KG1 (cell line): ENCODE measurements at places on chromosomes 11 and 22.

GRCh38 chr11:70725278-70725677 lies 326.9 kb downstream of the CTTN start:
- DNase-seq, result no peak

GRCh38 chr22:43955883-43956782 lies 891 bp downstream of the SAMM50 start:
- DNase-seq, result peak; percentile 36

DNA sequence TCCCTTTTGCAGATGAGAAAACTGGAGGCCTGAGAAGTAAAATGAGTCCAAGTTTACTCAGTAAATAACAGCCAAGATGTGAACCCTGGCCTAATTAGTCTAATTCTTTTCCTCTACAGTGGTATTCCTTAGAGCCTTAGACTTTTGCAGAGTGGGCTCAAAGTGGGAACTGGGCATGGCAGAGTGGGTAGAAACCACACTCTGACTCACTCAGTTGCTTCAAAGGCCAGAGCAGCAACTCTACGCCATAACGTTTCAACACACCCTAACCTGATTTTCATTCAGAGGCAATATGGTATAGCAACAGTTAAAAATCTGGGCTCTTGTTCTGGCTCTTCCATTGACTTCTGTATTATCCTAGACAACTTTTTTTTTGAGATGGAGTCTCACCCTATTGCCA lies 2.8 kb downstream of the THRSP start:
- DNase-seq, result no peak

GRCh38 chr11:12841946-12842630 lies 167.0 kb upstream of the RASSF10 start:
- DNase-seq, result no peak

DNA sequence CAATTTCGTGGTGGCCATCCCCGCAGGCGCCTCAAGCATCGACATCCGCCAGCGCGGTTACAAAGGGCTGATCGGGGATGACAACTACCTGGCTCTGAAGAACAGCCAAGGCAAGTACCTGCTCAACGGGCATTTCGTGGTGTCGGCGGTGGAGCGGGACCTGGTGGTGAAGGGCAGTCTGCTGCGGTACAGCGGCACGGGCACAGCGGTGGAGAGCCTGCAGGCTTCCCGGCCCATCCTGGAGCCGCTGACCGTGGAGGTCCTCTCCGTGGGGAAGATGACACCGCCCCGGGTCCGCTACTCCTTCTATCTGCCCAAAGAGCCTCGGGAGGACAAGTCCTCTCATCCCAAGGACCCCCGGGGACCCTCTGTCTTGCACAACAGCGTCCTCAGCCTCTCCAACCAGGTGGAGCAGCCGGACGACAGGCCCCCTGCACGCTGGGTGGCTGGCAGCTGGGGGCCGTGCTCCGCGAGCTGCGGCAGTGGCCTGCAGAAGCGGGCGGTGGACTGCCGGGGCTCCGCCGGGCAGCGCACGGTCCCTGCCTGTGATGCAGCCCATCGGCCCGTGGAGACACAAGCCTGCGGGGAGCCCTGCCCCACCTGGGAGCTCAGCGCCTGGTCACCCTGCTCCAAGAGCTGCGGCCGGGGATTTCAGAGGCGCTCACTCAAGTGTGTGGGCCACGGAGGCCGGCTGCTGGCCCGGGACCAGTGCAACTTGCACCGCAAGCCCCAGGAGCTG lies 24.8 kb downstream of the ADAMTS15 start:
- DNase-seq, result no peak

- no peak for DNase-seq
Measured at GRCh38 chr11:16741473-16741872, 3.0 kb downstream of the C11orf58 start.

DNA sequence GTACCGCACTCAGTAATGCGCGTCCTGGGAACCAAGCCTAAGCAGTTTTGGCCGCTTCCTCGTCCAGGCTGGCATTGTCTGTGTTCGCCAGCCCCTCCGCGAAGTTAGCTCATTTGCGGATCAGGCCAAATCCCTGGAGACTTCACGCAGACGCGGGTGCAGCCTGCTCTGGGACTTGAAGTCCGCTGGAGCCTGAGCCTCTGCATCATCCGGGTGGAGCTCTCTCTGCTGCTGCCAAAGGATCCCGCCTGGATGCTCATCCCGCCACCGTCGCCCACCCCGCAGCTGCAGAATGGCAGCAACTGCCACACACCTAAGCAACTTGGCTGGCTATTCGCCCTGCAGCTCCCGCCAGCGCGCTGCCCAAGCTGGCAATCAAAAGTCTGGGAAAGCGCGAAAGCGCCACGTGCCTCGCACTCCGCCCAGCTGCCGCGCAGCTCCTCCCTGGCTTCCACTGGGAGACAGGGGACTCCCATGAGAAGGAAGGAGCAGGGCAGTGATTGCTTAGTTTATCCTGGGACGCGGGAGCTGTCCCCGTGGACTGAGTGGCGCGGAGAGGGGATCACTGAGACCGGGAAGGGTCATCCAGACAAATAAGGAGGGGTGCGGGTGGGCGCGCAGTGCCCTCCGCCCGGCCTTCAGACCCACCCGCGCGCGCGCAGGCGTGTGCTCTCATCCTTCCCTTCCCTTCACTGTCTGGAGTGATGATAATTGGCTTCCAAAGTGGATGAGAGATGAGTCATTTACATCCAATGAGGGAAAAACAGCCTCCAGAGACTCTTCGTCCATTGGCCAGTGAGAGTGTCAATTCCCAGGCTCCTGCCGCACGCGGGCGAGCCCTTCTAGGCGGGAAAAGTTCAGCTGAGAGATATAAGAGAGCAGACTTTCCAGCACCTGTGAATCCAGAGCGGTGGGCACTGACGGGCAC lies 23.2 kb upstream of the GLYATL1B start:
- no peak for DNase-seq

- no peak for DNase-seq
Measured at GRCh38 chr11:11550534-11550933, 71.3 kb downstream of the GALNT18 start.

DNA sequence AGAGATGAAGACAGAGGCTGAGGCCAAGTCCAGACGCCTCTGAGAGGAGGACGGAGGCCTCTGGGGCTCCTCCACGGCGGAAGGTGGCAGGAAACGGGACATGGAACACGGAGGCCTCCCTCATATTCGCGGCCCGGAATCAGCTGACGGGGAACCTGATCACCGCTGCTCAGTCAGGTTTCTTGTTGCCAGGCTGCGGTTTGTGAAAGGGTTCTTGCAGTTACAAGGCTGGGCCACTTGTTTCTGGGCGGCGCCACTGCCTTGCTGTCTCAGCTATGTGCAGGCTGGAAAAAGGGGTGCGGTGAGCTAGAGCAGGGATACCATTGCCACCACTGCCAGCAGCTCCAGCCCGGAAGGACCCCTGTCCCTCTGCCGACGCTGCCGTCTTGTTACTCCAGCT lies 10.0 kb upstream of the MMP1 start:
- DNase-seq, result no peak

DNA sequence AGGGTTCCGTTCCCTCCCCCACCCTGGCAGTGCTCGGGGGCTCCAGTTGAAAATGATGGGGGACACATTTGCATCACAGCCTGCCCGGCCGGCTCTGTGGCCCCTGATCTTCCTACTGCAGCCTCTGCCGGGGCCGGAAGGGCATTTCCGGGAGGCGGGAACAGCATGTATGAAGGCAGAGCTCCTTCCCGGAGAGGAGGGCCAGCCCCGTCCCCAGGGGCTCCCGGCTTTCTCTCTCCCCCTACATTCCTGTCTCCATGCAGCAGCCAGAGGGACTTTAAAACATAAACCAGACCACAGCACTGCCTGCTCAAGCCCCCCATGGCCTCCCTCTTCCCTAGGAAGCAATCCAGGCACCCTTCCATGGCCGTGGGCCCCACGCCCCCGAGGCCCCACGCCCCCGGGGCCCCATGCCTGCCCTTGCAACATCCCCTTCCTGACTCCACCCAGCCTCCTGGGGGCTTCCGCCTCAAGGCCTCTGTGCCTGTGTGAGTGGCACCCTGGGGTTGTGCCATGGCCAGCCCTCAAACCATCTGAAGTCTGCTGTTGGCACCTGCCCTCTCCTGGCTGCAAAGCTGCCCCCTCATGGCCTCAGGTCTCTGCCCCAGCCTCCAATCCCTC lies 73.1 kb downstream of the CDKN1C start:
- DNase-seq, result no peak

- no peak for DNase-seq
Measured at GRCh38 chr11:112440518-112440917, 179.9 kb upstream of the PLET1 start.

DNA sequence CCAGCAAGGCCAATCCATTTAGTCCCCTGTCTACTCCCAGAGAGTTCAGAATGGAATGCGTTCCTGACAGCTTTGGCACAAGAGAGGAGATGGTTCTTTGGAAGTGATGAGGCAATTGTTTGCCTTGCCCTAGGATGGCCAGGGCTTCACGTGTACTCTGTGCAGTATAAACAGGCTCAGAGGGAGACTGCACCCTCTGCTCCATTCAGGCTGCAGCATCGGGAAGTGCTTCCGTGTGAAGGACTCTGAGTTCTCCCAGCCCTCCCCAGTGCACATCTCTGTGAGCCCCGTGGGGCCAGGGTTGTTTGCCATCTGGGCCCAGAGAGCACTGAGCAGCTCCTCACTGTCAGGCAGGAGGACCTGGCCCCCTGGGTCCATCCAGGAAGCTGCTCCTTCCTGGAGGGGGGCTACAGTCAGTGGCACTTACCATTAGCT lies 215.3 kb upstream of the TBCEL start:
- no peak for DNase-seq

DNA sequence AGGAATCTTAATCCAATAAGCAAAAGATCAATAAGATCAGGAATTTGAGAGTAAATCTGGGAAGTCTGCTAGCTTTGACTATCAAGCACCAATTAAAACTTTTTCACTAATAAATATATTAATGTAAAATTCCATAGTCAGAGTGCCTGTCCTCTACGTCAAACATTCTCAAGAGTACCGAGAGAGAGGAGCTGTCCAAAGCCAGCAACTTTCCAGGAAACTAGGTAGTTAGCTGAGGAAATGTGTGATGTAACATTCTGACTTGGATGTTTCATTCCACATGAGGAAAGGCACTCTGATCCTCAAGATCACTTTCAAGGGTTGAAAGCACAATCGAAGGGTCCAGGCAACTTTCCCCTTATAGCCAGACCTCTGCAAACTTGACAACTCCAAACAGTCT lies 113.2 kb downstream of the STK33 start:
- DNase-seq, result no peak

DNA sequence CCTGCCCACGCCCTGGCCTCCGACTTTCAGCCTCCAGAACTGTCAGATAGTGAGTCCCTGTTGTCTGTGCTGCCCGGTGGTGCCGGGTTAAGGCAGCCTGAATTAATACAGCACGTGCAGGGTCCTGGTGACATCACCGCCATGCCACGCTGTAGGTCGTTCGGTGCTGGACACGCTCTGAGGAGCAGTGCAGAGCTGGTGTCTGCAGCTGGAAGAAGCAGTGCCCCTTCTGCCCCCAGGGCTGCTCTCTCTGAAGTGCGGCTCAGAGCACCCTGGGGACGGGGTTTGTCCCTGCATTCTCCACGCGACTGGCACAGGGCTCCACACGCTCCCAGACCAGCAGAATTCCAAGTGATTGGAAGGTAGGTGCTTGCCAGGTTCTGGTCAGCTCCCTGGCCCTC lies 831.5 kb downstream of the TBC1D22A start:
- DNase-seq, result no peak

- no peak for DNase-seq
Measured at GRCh38 chr11:66417000-66417399, 3.8 kb upstream of the NPAS4 start.

DNA sequence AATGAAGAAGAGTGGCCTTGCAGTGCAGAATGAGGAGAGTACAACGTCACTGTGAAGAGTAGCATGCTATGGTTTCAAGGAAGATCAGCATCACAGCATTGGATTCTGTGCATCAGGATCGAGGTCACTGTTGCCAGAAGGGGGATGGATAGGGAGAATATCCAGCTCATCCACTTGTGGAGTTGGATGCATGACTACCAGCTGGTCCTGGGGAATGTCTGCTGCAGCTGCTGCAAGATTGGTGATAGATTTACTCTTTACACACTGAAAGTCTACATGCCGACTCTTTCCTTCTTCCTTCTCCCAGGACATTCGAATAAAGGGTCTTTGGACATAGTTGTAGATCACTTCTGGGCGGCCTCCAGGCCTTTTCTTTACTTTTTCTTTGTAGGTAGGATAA lies 74.3 kb downstream of the BTBD10 start:
- no peak for DNase-seq

DNA sequence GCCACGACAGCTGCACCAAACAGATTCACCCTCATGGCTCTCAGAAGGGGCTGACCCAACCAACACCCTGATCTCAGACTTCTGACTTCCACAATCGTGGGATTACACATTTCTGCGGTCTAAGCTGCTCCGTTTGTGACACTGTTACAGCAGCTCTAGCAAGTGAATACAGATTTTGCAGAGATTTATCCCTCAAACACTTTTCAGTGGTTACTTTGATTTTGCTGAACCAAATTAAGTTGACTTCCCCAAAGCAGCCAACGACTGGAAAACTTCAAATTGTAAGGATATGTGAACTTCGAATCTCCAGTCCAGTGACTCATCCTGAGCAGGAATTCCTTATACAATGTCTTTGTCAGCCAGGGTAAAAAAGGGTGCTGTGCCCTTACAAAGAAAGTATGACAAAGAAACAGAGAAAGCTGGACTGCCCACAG lies 14.8 kb upstream of the INCENP start:
- DNase-seq, result no peak

DNA sequence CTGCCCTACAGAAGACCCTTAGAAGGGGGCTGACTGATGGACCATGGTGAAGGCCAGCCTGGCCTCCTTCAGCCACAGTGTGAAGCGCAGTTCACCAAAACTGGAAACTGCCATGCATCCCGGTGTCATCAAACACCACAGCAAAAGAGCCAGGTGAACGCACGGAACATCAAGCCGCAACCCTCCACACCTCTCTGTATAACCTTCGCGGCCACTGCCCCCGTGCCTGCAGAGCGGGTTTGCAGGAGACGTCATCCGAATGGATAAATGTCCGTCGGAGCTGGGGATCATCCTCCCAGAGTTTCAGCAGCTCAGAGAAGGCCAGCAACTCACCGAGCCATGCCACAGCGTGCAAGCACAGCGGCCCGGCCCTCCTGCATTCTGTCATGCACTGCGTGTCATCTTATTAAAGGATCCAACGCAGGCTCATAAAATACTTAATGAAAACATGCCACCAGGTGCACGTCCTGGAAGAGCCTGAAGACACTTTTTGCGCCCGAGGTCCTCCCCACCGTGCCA lies 309.9 kb downstream of the BRD1 start:
- no peak for DNase-seq

- DNase-seq, result no peak
Measured at GRCh38 chr11:85809863-85810262, 1.1 kb downstream of the SYTL2 start.
